Astrocyte of the spinal cord (primary cell): ENCODE measurements at places on chromosomes 6 and 20.

DNA sequence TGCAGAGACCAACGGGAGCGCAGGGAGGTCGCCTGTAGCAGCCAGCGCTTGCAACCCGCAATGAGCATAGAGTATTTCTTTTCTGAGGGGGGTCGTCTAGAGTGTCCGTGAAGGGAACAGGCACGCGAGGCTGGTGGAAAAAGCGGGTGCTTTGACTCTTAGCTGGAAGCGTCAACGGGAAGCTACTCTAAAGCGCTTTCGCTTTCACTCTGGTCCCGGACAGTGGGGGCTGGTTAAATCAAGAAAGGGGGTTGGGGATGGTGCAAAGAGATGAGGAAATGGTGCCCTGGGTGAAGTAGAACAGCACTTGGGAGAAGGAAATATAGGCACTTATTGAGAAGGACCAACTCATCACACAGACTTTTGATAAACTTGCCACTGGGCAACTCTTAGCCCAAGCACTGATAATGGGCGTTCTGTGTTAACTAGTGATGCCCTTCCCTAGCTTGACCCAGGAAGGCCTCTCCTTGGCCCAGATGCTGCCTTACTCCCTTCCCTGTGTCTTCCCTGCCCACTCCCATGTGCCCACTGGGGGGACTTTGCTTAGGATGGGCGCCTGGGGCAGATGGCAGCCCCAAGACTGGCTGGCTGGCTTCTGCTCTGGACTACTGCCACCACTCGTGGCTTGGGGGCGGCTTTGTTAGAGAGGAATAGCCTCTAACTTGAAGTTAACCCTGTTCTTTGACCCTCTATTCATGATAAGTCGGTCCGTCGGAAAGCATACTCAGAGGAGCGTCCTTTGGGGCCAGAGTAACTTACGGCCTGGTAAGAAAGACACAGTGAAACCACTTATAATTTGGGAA is 585 bp downstream of the PSMB9 start:
- peak; percentile 39 for DNase-seq

- DNase-seq, result no peak
These were observed 116.8 kb downstream of the MBOAT1 start for GRCh38 chr6:20095436-20095835.

GRCh38 chr20:58586565-58587093 is 64.5 kb upstream of the STX16 start:
- no peak for DNase-seq

DNA sequence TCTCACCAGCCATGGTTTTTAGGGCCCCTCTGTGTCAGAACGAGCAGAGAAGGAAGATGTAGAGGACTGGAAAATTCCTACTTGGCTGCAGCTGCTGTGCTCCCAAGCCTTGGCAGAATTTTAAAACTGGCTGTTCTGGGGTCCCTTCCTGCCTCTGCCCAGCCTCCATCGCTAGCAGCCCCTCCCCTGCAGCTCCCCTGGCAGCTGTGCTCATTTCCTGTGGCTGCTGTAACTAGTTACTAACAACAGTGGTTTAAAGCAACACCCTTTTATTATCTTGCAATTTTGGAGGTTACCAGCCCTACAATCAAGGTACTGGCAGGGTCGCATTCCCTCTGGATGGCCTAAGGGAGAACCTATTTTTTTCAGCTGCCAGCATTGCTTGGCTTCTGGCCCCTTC is 3.7 kb upstream of the CST11 start:
- no peak for DNase-seq

GRCh38 chr6:108616544-108616943 is 55.8 kb downstream of the FOXO3 start:
- no peak for DNase-seq

GRCh38 chr20:55424968-55425367 is 580.4 kb downstream of the CBLN4 start:
- DNase-seq, result no peak

GRCh38 chr6:116431964-116432595 is 29.1 kb upstream of the CALHM6 start:
- DNase-seq, result no peak

DNA sequence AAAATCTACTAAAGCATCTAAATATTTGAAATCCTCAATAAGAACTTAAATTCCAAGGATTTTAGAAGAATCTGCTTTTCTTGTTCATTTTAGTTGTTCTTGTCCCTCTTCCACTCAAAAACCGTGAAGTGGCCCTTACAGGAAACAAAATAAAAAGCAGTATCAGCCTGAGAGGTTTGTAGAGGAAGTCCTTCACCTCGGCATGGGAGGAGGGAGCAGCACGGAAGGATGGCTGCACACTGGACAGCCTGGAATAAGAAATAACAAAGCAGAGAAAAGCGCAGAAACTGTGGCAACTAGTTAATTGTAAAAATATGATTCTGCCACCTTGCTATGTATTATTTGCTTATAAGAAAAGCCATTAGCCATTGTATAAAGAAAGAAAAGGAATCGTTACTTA is 46.1 kb downstream of the RALGAPA2 start:
- no peak for DNase-seq

- DNase-seq, result no peak
These were observed 94.5 kb upstream of the MARCKS start for GRCh38 chr6:113762641-113763040.

DNA sequence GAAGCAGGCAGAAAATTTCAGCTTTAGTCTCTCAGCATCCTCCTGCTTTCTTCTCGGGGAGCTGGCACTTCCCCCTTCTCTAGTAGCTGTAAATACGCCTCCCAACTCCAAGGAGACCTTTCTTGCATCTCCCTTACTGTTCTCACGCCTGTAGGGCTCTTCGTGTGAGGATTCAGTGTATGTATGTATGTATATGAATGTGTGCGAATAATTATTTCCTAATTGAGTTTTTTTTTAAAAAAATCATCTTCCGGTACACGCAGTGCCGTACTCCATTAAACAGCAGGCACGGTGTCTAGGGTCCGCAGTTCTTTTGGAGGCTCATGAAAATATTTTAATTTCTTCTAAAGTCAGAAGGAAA is 85.4 kb downstream of the HFE start:
- DNase-seq, result peak; percentile 52

DNA sequence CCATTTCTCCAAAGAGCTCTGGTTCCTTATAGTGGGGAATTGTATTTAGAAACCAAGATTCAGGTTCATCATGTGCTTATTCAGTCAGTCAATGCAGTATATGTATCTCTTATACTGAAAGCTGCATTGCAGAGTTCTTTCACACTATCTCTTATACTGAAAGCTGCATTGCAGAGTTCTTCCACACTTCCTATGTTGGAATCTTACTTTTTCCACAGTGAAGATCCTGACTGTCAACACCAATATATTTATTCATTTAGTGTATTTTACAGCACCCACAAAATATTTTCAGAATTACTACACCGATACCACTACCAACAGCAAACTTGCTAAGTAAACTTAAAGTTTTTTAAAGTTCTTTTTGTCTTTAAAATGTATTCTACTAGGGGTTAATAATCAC is 349.3 kb upstream of the MMS22L start:
- no peak for DNase-seq

DNA sequence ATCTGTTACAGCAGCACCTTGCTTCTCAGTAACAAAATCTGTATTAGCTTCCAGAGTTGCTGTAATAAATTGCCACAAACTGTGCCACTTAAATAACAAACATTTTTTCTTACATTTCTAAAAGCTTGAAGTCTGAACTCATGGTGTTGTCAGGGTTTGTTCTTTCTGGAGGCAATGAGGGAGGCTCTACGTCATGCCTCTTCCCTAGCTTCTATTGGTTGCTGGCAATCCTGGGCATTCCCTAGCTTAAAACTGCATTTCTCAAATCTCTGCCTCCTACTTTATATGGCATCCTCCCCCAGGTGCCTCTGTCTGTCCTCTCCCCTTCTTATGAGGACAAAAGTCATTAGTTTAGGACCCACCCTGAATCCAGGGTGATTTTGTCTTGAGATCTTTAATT is 41.6 kb upstream of the TMEM244 start:
- DNase-seq, result no peak

DNA sequence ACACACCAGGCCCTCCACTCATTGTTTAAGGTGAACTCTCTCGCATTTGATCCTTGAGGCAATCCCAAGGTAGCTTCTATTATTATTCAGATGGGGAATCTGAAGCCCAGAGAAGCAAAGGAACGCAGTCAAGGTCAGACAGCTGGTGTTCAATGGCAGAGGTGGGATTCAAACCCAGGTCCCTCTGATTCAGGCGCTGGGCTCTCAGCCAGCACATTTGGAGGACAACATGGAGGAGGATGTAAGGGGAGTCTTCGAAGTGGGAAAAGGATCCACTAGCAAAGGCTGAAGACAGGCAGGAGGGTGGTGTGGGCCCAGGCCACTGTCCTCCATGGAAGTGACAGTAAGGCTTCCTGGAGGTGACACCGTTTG is 13.9 kb upstream of the TTPAL start:
- DNase-seq, result no peak

GRCh38 chr20:7199861-7200260 is 432.4 kb downstream of the BMP2 start:
- no peak for DNase-seq

DNA sequence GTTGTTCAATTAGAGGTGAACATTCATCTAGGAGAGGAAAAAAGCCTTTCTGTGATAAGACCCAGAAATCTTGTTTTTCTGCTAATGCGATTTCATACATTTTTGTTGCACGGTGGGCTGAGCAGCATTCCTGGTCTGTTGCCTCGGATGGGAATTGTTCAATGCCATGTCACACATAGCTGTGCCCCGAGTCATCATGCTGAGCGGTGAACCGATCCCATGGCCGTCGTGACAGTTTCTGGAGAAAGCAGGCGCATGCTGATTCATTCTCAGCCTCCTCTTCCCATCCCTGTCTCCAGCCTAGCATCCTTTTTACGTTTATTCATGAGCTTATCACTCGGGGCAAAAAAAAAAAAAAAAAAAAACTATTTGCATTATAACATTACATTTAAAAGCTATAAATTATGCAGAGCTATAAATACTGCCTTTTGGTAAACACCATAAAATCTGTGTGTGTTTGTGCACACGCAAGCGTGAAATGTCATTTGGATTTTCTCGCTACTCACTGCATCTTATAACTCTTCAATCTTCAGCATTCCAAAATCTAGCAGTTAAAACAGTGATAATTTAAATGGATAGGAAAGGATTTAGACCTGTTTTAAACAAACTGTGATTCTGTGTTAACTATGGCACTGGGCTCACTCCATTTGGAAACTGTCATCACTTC is 58.9 kb upstream of the IFNGR1 start:
- peak; percentile 65 for DNase-seq

GRCh38 chr6:498795-499231 is 107.3 kb downstream of the IRF4 start:
- peak; percentile 33 for DNase-seq
